Activated gamma-delta T cell treated with Interleukin-2 at 50 U/mL for 16 hours (primary cell): ENCODE measurements at places on chromosomes 7 and 10.

DNA sequence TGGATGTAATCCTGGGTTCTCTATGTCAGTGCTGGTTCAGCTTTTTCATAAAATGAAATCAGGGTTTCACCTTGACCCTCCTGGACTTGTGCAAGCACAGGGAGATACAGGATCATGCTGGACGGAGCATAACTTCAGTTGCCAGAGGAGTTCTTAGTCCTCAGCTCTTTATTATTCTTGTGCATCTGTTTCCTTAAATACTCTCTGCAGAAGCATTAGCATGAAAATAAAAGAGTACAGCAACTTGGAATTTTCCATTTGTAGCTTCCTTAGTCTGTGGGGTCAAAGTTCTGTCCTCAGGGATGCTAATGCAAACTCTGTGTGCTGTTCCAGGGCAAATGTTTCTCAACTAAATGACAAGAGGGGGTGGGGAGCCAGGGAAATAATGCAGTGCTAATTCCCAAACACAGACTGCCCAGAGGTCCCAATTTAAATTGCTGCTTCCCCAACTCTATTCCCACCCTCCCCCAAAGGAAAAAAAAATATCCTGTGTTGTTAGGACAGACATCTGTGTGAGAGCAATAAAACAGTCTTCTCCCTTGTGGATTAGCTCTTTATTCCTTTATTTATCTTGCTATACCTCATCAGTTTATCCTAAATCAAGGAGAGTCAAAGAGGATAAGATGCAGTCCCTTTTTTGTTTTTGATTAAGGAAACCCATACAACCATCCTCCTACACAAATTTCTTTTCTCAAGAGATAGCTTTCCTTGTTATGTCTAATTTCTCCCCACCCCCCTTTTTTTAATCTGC lies 905.0 kb downstream of the LRMDA start:
- no peak for DNase-seq

DNA sequence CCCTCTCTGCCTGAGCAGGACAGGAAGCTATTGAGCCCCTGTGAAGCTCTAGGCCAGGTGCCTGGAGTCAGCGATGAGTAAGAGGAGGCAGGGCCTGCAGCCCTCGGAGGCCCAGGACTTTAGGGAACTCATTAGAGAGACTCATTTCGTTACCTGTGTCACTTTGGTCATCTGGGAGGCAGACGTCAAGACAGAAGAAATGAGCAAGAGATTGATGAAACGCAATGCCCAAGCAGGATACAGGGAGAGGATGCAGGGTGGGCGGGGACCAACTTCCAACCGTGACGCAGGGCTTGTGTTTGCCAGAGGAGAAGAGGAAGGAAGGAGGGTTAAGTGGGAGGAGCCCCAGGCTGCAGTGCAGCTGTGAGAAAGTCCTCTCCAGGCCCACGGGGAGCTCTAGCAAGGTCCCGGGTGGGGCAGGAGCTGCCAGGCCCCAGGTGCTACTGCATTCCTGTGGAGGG lies 26.4 kb upstream of the GNA12 start:
- no peak for DNase-seq

DNA sequence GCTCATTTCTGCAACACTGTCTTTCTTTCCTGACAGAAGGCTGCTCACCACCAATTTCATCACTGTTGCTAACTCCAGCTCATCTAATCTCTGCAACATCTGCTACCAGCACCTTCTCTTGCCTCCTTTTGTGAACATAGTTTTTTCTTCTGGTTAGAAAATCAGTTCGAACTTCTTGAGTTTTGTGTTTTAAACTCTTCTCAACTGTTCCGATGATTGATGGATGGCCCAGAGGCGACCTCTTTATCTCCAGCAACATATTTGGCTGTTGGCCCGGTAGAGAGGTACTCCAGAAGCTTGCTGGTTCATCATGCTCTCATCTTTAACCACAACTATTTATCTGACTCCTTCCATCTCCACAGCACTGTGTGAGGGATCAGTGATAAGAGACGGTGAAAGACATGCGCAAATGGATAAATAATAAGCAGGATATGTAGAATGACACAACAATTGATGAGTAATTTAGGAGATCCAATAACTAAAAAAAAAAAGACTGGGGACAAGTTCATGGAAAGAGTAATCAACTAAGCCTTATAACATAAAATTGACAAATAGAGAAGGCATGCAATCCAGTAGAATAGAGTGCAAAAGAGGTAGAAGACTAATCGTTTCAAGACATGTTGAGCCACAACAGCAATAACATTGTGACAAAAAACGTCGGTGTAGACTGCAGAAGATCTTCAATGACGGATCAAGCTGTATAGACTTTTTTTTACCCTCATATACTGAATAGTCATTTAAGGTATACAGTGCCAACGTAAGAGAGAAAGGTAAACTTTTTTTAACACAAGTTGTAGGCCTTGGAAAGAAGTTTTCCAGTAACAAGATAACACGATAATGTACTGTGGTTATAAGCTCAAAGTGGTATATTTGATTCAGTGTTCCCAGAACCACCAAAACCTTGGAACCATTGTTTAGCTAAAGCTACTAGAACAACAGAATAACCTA lies 152.2 kb downstream of the CRPPA start:
- no peak for DNase-seq

DNA sequence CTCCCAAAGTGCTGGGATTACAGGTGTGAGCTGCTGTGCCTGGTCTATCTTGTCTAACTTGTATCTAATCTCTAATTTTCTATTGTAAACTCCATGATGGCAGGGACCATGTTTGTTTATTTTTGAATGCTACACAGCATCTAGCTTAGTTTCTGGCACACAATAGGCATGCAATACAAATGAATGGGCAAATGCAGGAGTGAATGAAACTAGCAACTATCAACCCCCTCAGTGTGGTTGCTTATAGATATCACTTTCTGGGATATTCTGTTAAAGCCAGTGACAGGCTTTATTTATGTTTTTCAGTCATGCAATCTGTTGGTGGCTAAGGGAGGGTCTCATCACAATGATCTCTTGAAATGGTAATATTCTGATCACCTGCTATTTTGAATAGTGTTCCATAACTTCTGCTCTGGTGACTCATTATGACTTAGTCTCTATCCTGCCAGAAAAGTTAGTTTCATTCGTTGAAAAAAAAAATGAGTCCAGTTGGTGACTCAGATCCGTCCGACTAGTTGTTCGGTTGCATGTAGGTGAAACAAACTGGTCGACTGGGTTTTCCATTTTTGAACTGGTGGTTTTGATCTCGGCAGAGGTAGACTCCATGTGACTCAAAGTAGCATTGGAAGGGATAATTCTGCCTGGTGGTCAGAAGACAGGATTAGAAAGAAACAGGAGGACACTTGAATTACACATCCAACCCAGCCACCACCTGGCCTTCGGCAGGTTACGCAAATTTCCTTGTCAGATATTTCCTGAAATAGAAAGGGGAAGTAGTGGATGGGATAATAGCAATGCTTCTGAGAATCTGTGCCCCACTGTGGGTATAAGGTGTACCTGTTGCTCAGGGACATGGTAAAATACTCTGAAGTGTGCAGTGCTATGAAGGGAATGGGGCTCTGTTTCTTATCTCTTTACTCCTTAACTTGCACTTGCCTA lies 76.8 kb downstream of the GATA3 start:
- DNase-seq: no peak

- no peak for DNase-seq
These were observed 438.1 kb downstream of the SUGCT start for GRCh38 chr7:40572810-40573465.

DNA sequence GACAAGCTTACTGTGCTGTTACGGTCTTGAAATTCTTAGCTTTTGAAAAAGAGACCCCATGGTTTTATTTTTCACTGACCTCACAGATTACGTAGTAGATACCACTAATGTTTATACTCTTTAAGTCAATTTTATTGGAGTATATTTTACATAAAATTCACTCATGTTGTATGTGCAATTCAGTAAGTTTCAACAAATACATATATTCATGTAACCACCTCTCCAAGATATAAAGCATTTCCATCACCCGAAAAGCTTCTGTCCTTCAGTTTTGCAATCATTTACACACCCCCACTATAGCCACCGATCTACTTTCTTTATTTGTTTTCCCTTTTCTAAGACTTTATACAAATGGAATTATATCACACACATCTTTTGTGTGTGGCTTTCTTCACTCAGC lies 199.2 kb downstream of the PHF14 start:
- no peak for DNase-seq

- no peak for DNase-seq
These were observed 755.4 kb downstream of the GRID1 start for GRCh38 chr10:85611093-85611740.

- peak; percentile 29 for DNase-seq
These were observed 86.9 kb downstream of the CARD11 start for GRCh38 chr7:2956526-2957368.

- DNase-seq: no peak
These were observed 41.2 kb upstream of the AGR3 start for GRCh38 chr7:16923019-16923418.

DNA sequence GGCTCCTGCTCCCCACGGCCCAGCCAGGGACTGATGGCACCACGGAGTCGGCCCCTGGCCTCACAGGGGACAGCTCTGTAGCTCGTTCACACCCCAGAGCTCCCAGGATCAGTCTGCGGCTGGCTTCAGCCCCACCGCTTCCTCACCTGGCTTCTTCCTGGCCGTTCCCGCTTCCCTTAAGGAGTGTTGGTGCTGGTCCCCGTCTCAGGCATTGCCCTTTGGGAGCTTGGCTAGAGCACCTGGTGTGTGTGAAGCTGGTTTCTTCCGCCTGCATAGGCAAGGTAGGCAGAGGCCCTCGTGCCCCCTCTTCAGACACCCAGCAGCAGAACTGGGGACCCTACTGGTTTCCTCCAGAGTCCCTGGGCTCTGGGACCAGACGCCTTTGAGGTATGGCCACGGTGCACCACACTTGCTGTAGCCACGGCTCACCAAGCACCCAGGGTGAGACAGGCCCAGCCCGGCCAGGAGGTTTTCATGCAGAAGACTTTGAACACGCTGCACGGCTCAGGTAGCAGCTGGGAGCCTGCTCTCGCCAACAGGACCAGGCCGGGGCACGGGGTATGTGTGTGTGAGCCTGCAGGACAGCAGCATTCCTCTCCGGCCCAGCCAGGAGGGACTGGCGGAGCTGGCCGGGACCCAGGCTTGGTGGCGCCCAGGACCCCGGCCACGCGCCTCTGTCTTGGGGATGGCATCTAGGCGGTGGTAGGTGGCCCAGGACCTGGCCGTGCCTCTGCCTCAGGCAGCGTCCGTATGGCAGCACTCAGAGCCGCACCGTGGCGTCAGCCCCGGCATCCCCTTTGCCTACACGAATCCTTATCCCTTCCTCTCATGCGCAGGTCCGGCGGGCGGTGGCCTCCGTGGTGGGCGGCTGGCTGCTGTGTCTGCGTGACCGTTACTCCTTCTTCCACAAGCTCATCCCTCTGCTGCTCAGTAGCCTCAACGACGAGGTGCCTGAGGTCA lies 13.2 kb upstream of the PRKAR1B start:
- no peak for DNase-seq

DNA sequence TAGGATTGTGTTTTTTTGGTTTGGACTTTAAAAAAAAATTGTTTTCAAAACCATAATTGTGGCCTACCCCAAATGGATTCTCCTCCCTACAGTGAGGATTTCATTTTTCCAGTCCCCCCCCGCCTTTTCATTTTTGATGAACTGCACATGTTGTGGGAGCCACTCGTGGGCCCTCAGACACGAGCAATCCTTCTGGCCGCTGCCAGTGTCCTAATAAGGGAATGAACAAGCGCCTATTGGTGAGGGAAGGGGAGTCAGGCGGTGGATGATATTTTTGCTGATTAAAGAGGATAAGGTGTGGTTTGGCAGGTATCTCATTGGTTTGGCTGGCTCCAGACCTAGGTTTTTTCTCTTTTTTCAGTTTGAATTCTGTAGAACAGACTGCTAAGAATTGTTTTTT lies 78.7 kb upstream of the AGBL3 start:
- no peak for DNase-seq

DNA sequence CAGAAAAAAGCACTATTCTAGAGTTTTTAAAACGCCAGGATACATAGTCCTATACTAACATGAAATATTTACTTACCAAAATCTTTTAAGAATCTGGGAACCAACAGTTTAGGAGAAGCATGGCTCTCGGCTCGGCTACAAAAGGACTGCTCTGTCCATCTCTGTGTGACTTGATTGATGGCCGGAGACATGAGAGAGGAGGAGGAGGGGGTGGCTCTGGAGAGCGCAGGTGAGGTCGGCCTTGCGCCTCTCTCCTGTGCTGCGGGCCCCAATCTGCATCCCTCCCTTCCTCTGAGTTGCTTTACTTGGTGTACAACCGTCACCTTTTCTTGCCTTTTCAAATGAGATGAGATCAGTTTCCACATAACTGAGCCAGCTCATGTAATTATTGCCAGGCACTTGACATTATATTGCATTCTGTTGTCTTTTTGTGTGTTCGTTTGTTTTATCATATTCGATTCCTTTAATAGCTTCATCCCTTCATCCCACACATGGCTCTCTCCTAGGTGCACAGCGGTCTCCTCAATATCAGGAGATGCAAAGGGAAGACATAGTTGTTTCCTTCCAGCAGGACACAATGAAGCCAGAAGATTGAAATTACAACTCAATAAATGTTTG lies 87.8 kb upstream of the KLF6 start:
- DNase-seq: no peak

DNA sequence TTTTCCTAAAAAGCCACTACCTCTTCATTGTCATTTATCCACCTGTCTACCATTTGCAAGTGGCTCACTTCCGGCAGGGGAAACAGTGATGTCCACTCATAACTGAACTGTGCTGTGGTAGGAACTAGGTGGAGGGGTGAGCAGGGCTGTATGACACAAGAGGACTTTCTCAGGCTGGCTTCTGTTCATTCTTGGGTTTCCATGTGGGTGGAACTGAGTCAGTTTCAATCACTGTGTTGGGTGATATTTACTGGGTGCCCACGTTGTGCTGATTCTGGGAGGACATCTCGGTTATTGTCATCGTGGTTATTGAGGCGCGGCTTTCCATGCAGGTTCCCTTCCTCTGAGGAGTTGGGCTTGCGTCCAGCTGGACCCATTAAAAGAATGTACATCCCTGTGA lies 38.8 kb downstream of the RAMP3 start:
- DNase-seq: no peak

- no peak for DNase-seq
These were observed 163.2 kb upstream of the PRR15 start for GRCh38 chr7:29400437-29400836.

DNA sequence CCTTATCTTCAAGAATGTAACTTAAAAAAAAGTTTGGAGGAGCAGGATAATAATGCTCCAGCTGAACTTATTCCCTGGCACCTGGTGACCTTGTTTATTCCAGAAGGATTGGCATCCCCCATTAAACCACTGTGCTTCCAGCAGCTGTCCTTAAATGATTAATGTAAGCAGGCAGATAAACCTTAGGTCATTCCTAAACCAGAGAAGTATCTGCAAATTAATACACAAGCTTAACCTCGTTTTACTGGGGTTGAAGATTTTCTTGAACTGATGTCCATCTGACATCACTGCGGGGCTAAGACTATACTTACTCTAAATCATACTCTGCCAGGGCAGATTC lies 116.1 kb upstream of the PALS2 start:
- no peak for DNase-seq

- no peak for DNase-seq
These were observed 23.1 kb downstream of the SORCS3 start for GRCh38 chr10:104664205-104664604.

- DNase-seq: no peak
These were observed 72.7 kb downstream of the PLCE1 start for GRCh38 chr10:94066411-94066810.

GRCh38 chr7:28114056-28114455 lies 66.5 kb downstream of the JAZF1 start:
- no peak for DNase-seq
